ENCODE measurements at places on chromosomes 1 and 21. TPM values are rescaled to one million over a fixed set of nuclear protein-coding genes. Genes with fewer than 3 reads are reported as not detected.

Gene HSD3B1
- total RNA-seq, result not detected

Gene TRIM17
- not detected for total RNA-seq

Gene PLPPR5
- total RNA-seq, result 0.20 TPM

Gene TAS1R3
- total RNA-seq, result 0.68 TPM

Gene GSTM3
- total RNA-seq, result 247 TPM

Gene SERPINC1
- 0.39 TPM for total RNA-seq

Data from RPMI7951 (cell line).